ENCODE measurements at places on chromosomes 16 and 17.

GRCh38 chr17:55870044-55870443 is 119.2 kb downstream of the PCTP start:
- DNase-seq = no peak

DNA sequence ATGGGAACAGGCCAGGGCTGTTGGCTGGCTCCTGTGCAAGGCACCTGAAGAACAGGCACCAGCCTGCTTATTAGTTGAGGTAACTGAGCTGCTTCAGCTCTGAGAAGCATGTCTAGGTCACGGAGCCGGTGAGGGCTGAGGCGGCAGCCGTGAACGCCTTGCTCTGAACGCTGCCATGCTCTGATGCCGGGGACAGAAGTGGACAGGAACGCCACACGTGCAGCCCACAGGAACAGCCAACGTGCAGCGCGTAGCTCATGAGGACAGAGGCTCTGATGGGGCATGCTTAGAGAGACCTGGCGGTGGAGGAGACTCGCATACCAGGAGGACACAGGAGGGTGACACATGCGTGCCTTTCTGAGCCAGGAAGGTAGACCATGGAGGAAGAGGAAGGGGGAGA is 25.6 kb downstream of the USP22 start:
- no peak for DNase-seq

DNA sequence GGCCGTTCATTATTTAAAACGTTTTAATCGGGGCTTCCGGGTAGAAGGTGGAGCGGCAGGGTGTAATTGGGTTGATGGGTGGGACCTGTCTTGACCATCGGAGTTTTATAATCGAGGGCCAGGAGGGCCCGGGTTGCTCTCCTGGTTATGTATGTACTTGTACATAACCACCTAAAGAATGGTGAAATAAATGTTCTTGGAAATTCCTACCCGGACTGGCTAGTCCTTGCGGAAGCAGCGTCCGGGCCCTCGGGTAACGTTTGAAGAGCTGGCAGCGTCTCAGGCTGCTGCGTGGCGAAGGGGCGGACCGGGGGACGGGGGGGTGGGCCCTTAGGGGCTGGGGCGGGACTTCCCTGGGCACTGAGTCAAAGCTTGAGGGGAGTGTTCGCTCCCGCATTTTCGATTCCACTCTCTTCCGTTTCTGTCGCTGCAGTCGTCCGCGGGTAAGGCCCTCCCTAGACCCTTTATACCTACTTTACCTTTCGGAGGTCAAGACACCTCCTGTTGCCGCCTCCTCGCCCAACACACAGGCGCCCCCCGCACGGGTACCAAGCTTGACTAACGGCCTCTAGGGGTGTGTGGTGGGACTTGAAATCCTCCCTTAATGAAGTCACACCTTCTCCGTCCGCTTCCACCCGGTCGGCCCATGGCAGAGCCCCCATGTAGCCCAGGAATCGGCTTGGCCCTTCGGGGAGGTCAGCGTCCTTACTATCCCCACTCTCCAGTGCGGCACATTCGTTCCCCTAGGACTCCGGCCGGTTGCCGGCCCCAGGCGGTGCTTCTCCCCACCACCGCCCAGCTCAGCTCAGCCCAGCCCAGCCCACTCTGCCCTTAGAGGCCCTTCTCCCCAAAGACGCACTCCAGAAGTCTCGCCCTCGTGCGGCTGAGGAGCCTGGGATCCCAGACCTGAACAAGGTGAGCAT is at the start of gene TMEM106A:
Gene TMEM106A (plus strand): TSS at position 396 of the 923 bp plus-strand sequence. CDS start 1,167 bp downstream, outside the sequence.
- DNase-seq = no peak

- no peak for DNase-seq
Observed at GRCh38 chr17:62898239-62898864, 67.7 kb upstream of the TANC2 start.

GRCh38 chr16:27748868-27749546 is 199.1 kb downstream of the KATNIP start:
- no peak for DNase-seq

GRCh38 chr16:80883159-80883642 is 78.8 kb upstream of the CDYL2 start:
- DNase-seq = no peak

- peak; percentile 82 for DNase-seq
Observed at GRCh38 chr16:30927789-30928378, 4.5 kb downstream of the FBXL19 start.
